T-helper 2 cell treated with Interferon-gamma antibody and Interleukin-4, amounts not matched to agents 5 μg/mL and 100 μg/mL, for 36 hours (primary cell): ENCODE measurements at places on chromosomes 13 and 19.
A peak's percentile ranks its signal among the peaks of the same experiment; 100 is the strongest.

GRCh38 chr19:33224694-33225457, 774 bp downstream of the SLC7A10 start:
- DNase-seq: no peak
- H3K36me3 ChIP-seq: peaks cover 9% of the 10 kb centered on the region
- peaks cover 47% of the 10 kb centered on the region for H3K27me3 ChIP-seq
- H3K4me1 ChIP-seq: no peaks in the 10 kb centered on the region

DNA sequence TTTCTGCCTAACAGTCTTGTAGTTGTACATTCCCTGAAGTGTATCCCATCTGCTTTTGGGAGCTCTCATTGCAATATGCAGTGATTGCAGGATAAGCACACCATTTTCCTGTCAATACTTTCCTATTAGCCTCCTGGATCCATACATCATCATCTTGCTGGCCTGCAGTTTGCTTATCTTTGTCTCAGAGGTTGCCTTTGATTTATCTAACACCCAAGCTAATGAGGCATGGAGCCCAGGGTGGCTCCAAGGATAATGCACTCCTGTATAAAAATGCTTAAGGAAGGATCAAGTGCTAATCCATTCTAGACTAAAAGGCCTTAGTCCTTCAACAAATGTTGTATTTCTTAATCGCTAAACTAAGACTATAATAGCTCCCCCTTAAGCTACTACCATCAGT, 161.6 kb upstream of the OBI1 start:
- no peak overlapping the region for H3K4me3 ChIP-seq
- no peak overlapping the region for H3K27ac ChIP-seq

GRCh38 chr19:54530866-54531265, 28.2 kb downstream of the LAIR2 start:
- no peak for DNase-seq
- H3K27me3 ChIP-seq: peaks cover 2% of the 10 kb centered on the region
- H3K36me3 ChIP-seq: no peaks in the 10 kb centered on the region
- no peak overlapping the region for H3K27ac ChIP-seq

- peak overlapping the region; percentile 86 for H3K27ac ChIP-seq
- no peaks in the 10 kb centered on the region for H3K27me3 ChIP-seq
- peaks cover 30% of the 10 kb centered on the region for H3K36me3 ChIP-seq
- peaks cover 28% of the 10 kb centered on the region for H3K4me1 ChIP-seq
- H3K4me3 ChIP-seq: no peak overlapping the region
- peak; percentile 76 for DNase-seq
These were observed 9.4 kb downstream of the SAMD4B start for GRCh38 chr19:39351537-39352064.

DNA sequence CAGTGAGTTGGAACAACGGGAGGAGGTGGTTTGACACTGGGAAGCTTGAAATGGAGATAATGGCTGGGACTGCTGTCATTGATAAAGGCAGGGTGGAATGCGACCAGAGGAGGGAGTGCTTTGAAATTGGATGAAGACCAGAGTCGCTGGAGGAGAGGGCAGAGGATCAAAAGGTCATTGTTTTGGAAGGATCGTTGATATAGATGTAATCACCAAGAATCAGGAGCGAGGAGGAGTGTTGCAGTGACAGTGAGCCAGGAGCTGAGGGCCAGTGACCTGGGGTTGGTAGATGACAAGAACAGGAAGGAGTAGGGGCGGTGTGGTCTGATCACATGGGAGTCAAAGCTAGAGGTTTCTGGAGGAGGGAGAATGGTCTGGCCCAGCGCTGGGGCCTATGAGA, 25.3 kb downstream of the TM9SF2 start:
- DNase-seq: no peak
- H3K4me1 ChIP-seq: peaks cover 27% of the 10 kb centered on the region
- peak overlapping the region; percentile 70 for H3K27ac ChIP-seq
- no peaks in the 10 kb centered on the region for H3K27me3 ChIP-seq
- peak overlapping the region; percentile 2 for H3K4me3 ChIP-seq

DNA sequence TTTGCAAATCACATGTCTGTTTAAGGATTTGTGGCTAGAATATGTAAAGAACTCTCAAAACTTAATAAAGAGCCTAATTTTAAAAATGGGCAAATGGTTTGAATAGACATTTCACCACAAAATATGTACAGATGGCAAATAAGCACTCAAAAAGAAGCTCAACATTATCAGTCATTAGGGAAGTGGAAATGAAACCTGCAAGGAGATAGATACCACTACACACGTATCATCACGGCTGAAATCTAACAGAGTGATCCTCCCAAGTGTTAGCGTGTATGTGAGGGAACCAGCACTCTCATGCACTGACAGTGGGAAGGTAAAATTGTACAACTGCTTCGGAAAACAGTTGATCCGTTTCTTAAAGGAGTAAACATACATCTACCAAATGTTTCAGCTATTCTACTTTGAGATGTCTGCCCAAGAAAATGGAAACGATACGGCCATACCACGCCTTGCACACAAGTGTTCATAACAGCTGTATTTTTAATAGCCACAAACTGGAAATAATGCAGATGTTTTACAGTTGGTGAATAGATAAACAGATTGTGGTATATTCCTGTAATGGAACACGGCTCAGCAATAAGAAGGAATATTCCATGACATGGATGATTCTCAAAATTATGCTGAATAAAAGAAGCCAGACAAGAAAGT, 14.5 kb downstream of the ARHGEF7 start:
- H3K4me3 ChIP-seq: no peak overlapping the region
- H3K36me3 ChIP-seq: no peaks in the 10 kb centered on the region
- H3K27me3 ChIP-seq: peaks cover 19% of the 10 kb centered on the region
- no peak overlapping the region for H3K27ac ChIP-seq
- H3K4me1 ChIP-seq: no peaks in the 10 kb centered on the region

GRCh38 chr13:109749365-109749764, 37.0 kb downstream of the IRS2 start:
- H3K4me3 ChIP-seq: no peak overlapping the region
- H3K27me3 ChIP-seq: peaks cover 7% of the 10 kb centered on the region
- no peak for DNase-seq
- no peak overlapping the region for H3K27ac ChIP-seq
- peaks cover 3% of the 10 kb centered on the region for H3K36me3 ChIP-seq

DNA sequence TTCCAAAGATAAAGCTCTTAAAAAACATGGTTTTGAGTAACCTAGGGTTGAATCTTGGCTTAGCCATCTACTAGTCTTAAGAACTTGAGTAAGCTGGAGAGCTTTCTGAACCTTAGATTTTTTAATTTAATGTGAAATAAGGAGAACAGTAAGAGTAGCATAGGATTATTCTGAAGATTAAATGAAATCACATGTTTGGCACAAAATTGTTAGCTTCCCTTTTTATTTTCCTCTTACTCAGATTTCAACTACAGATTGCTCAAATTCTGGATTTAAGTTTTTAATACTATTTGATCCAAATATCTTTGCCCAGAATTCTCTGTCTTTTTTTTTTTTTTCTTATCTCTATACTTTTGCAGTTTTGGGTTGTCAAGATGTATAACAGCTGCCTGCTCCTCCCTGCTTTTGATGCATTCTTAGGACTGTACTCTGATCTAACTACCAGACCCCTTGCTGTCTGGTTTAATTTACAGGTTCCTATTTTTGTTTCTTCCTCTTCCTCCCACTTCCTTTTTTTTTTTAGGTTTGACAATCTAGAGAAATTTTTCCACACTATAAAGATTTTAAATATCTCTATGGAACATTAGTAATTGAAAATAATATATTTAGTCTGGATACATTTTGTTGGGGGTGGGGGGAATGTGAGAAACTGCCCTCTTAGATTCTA, 12.3 kb downstream of the POMP start:
- H3K27me3 ChIP-seq: no peaks in the 10 kb centered on the region
- H3K36me3 ChIP-seq: peaks cover 68% of the 10 kb centered on the region
- DNase-seq: no peak
- no peak overlapping the region for H3K27ac ChIP-seq

DNA sequence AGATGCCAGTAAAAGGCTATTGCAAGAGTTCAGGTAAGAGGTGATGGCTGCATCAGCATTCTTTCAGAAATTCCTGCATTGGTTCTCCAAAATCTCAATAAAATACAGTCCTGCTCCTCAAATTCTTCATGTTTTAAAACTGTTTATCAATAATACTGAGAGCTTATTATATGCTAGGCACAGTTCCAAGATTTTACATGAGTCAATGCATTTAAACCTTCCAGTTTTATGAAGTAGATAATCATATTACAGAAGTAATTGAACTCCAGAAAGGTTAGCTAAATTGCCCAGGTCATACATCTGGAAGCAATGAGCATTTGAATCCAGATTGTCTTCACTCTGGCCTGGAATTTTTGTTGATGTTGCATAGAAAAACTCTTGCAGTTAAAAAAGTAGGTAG, 282.9 kb upstream of the SLITRK6 start:
- no peaks in the 10 kb centered on the region for H3K36me3 ChIP-seq
- H3K27me3 ChIP-seq: no peaks in the 10 kb centered on the region
- no peaks in the 10 kb centered on the region for H3K4me1 ChIP-seq
- no peak for DNase-seq

GRCh38 chr13:36915896-36916640, 4.0 kb downstream of the SMAD9 start:
- H3K4me1 ChIP-seq: no peaks in the 10 kb centered on the region
- H3K36me3 ChIP-seq: no peaks in the 10 kb centered on the region
- peaks cover 54% of the 10 kb centered on the region for H3K27me3 ChIP-seq
- no peak overlapping the region for H3K27ac ChIP-seq
- no peak for DNase-seq

GRCh38 chr19:11061952-11062351, 27.3 kb upstream of the LDLR start:
- no peaks in the 10 kb centered on the region for H3K4me1 ChIP-seq
- DNase-seq: no peak
- no peak overlapping the region for H3K27ac ChIP-seq

DNA sequence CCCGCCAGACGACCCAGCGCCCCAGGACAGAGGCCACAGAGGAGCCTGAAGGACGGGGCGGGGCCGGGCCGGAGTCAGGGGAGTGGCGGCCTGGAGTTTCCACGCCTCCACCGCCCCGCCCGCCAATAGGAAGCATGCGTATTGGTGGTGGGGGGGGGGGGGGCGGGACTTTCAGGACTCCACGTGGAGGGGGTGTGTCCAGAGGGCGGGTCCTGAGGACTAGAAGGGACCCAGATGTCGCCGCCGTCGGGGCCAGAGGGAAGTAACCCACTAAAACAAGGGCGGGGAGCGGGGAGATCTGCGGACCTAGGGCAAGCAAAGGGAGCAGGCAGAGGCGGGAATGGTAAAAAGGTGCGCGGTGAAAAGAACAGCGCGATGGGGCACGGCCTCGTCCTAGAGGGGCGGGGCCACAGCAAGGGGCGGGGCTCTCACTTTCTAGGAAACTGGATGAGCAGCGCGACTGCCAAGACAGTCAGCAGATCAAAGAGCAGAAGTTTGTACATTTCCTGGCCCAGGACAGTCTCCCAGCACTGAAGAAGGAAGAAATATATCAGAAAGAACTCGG, 2.8 kb upstream of the LENG1 start:
- DNase-seq: peak; percentile 75
- peaks cover 37% of the 10 kb centered on the region for H3K4me1 ChIP-seq
- H3K36me3 ChIP-seq: peaks cover 6% of the 10 kb centered on the region
- H3K4me3 ChIP-seq: peak overlapping the region; percentile 81
- H3K27me3 ChIP-seq: no peaks in the 10 kb centered on the region
- peak overlapping the region; percentile 76 for H3K27ac ChIP-seq

- DNase-seq: no peak
- H3K27ac ChIP-seq: no peak overlapping the region
- no peak overlapping the region for H3K4me3 ChIP-seq
- no peaks in the 10 kb centered on the region for H3K4me1 ChIP-seq
- H3K36me3 ChIP-seq: no peaks in the 10 kb centered on the region
These were observed 156.4 kb downstream of the COL4A1 start for GRCh38 chr13:110150384-110151101.

- H3K27me3 ChIP-seq: no peaks in the 10 kb centered on the region
- H3K27ac ChIP-seq: no peak overlapping the region
- H3K4me1 ChIP-seq: peaks cover 4% of the 10 kb centered on the region
- DNase-seq: no peak
These were observed 4.0 kb upstream of the ZNF8 start for GRCh38 chr19:58274771-58275201.

GRCh38 chr13:28540612-28541011, 45.7 kb upstream of the FLT1 start:
- H3K4me1 ChIP-seq: peaks cover 4% of the 10 kb centered on the region
- peaks cover 5% of the 10 kb centered on the region for H3K36me3 ChIP-seq
- no peak overlapping the region for H3K27ac ChIP-seq
- H3K27me3 ChIP-seq: no peaks in the 10 kb centered on the region
- no peak for DNase-seq

- no peaks in the 10 kb centered on the region for H3K36me3 ChIP-seq
- H3K27me3 ChIP-seq: peaks cover 85% of the 10 kb centered on the region
- DNase-seq: no peak
- no peak overlapping the region for H3K4me3 ChIP-seq
These were observed 5.6 kb downstream of the GFY start for GRCh38 chr19:49430678-49431329.

- H3K36me3 ChIP-seq: no peaks in the 10 kb centered on the region
- no peak overlapping the region for H3K4me3 ChIP-seq
- no peak for DNase-seq
- no peaks in the 10 kb centered on the region for H3K4me1 ChIP-seq
- peaks cover 2% of the 10 kb centered on the region for H3K27me3 ChIP-seq
- no peak overlapping the region for H3K27ac ChIP-seq
These were observed 190.0 kb upstream of the MIR17HG start for GRCh38 chr13:91157273-91158016.

DNA sequence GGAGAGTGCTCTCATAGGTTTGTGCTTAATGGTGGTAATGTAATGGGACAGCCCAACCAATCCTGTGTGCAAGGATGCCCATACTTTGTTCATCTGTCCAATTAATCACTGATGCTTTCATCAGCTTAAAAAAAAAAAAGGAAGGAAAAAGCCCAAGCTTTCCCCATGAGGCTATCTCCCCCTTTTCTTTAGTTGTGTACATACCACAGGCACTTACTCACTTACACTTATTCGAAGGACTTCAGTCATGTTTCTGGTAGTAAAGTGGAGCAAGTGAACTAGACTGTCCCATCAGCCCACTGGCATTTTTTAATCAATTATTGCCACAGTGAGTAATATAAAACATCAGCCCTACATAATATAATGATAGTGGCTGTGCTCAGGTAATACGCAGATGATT, 183.5 kb upstream of the UFM1 start:
- H3K27me3 ChIP-seq: no peaks in the 10 kb centered on the region
- peaks cover 7% of the 10 kb centered on the region for H3K4me1 ChIP-seq
- H3K4me3 ChIP-seq: no peak overlapping the region
- no peaks in the 10 kb centered on the region for H3K36me3 ChIP-seq
- H3K27ac ChIP-seq: no peak overlapping the region

DNA sequence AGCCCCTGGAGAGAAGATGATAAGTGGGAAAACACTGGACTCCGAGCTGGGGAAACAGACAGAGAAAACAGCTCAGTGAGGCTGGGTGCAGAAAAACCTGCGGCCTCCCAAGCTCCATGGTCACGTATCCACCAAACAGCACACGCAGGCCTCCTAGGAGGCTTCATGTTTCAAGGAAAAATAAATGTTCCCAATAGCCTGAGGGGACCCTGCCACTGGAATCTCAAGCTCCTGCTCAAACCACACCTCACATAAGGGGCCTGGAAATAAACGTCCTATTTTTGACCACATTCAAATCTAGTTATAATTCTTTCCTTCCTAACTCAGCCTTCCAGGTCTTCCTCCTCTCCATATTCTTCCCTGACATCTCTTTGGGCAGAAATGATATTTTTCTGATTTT, 225.7 kb downstream of the ABCC4 start:
- H3K27ac ChIP-seq: no peak overlapping the region
- no peak overlapping the region for H3K4me3 ChIP-seq
- no peak for DNase-seq
- no peaks in the 10 kb centered on the region for H3K27me3 ChIP-seq
- H3K36me3 ChIP-seq: peaks cover 8% of the 10 kb centered on the region
- no peaks in the 10 kb centered on the region for H3K4me1 ChIP-seq

GRCh38 chr19:51357952-51358351, 8.2 kb downstream of the ETFB start:
- H3K27ac ChIP-seq: peak overlapping the region; percentile 64
- no peak for DNase-seq
- H3K4me3 ChIP-seq: no peak overlapping the region
- H3K27me3 ChIP-seq: no peaks in the 10 kb centered on the region
- peaks cover 25% of the 10 kb centered on the region for H3K36me3 ChIP-seq
